ENCODE measurements at places on chromosomes 2 and 18.

DNA sequence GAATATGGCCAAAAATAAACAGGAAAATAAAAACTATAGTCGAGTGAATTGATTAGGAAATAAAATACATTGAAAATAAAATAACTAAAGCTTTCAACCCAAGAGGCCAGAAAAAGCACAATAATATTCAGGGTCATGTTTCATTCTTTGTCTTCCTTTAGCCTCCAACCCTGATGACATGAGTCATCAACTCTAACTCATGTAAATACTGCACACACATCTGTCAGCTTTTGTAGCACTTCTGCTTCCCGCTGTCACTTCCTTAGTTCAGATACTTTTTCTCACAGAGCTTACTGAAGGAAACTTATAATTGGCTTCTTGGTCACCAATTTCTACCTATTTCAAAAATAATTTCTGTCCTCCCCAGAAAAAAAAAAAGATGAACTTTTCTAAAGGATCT is 112.8 kb downstream of the UPP2 start:
- no peak for DNase-seq

DNA sequence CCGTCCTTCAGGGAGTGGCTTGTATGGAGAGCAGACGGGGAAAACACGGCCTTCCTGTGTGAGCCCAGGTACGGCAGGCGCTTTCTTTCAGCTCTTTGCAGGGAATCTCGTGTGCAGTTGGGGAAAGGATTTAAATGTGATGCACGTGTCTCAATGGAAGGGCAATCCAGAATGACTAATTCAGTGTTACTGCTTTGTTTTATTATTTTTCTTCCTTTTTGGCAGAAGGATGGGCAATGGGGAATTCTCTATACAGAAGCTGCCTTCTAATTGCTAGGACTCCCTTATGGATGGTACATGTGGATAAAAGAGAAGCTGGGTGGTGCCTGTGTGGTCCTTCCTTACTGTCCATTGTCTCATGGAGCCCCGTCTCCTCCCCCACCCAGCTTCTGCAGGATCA is 107.4 kb downstream of the WDSUB1 start:
- DNase-seq: no peak

DNA sequence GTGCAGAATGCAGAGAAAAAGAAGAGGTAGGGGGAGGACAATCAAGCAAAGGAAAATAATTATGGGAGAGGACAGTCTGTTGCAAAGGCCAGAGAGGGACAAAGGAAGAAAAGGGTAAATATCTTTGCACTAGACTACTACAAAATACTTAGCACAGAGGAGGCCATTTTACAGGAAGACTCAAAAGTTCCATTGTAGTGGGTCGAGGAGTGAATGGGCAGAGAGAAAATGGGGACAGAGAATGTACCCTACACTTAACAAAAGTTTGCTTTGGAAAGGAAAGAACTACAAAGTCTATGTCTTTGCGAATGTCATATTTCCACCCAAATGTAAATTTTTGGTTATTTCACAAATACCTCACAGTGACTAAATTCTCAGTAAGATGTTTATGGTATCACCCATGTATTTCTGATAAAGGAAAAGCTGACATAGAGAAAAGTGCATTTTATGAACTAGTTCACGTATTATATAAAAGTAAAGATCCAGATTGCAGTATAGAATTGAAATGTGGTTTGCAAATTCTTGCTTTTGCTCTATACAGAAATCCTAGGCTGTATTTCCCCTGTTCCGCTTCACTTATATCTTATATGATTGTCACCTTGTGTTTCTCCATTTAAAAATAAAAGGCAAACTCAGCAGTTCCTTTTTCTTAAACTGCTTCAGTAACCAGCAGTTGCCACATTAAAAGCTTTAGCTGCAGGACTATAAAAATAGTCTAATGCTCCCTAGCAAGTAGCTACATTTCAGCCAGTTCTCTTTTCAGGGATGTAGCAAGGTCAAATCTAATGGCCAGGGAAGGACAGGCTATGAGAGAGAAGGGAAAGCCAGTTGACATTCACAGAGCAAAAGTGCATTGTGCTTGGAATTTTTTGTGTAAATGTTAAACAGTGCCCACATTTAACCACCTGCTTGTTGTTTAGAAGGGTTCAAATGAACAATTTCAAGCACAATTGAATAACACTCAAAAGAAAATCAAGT is 79.7 kb upstream of the CYTIP start:
- DNase-seq: no peak

GRCh38 chr18:44679914-44680272 is 795 bp upstream of the SETBP1 start:
- peak; percentile 57 for DNase-seq

DNA sequence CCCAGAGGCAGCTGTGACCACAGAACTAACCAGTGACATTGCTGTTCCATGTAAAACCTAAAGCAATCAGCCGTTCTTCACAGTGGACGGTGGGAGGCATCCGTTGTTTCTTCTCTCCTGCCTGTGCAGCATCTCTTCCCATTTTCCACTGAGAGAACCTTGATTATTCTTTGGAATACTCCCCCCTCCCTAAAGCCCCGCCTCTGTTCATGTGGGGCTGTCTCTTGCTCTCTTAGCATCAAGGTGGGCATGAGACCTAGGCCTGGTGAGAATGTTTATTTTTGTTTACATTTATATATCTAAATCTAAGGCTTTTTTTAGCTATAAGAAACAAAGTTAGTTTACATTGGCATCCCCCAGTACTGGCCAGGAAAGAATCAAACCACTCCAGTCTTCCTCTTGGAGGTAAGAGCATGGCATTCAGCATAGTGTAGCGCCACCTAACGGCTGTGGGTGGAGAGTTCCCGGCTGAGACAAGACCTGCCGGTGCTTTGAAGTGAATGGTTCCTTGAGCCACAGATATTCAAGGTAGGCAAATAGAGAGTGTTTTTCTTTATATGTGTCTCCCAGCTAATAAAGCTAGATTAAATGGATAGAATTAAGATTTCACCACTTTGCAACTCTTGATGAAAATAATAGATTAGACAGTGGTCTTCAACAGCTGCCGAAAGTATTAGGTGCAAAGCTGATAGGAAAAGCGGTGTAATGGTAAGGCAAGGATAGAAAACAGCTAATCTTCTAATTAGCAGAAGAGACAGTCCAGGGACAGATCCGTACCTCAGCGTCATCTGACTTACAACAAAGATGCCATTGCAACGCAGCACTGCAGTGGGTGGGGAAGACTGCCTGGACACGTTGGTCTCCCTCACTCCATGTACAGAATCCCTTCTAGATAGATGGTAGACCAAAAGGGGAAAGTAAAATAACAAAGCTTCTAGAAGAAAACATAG is 219.6 kb upstream of the RAB12 start:
- peak; percentile 38 for DNase-seq

DNA sequence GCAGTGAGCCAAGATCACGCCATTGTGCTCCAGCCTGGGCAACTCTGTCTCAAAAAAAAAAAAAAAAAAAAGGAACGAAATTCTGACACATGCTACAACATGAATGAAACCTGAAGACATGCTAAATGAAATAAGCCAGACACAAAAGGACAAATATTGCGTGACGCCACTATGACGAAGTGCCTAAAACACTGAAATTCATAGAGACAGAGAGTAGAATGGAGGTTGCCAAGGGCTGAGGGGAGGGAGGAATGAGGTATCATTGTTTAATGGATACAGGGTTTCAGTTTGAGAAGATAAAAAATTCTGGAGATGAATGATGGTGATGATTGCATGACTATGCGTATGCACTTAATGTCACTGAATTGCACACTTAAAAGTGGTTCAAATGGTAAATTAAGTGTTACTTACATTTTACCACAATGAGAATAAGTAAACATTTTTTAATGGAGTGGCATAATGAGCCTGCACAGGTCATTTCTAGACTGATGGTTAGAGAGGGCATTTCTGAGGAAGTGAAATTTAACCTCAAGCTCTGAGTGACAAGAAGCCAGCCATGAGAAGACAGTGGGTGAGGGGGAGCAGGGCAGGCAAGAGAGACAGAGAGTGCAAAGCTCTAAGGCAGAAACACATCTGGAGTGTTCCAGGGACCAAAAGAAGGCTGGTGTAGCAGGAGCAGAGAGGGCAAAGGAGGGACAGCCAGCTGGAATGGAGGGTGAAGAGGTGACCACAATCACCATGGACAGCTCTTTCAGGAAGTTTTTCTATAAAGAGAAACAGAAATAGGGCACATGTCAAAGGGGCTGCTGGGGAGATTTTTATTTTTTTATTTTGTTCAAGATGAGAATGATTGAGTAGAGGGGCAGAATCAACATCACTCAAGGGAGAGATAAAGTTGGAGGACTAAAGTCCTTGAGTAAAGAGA is 20.6 kb upstream of the EXOC6B start:
- DNase-seq: no peak

DNA sequence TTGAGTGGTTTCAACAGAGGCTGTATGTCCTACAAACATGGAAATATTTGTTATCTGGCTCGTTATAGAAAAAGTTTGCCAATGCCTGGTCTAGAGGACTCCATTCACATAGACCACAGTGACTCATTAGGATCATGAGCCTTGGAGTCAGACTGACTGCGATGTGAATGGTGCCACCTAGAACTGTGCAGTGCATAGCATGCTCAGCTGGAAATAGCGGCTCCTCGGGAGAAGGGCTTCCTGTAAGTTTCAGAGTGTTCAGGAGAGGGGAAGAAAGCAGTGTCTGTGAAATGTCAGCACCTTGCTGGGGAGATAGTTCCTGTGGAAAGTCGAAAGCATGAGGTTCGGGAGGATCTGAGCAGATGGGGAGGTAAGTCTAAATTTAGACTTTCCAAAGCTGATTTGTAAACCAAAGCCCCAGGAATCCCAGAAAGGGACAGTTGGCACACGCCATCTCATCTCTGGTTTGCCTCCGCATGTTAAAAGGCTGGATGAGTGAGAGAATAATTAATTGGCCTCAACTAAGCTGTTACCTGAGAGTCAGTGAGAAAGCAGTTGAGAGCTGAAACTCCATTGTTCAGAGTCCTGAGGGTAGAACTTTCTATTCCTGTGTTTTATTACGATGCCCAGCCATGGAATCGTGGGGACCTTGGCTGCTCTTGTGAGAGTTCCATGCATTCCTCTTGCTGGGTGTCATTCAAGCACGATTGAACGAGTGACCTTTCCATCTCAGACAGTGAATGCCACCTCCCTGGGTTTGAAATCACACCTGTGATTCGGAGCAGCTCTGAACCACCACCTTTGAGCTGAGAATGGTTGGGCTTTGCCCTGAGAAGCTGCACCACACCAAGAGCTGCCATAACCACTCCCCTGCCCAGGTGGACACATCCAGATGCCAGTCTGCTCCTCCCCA is 99.5 kb downstream of the MAPK4 start:
- no peak for DNase-seq

DNA sequence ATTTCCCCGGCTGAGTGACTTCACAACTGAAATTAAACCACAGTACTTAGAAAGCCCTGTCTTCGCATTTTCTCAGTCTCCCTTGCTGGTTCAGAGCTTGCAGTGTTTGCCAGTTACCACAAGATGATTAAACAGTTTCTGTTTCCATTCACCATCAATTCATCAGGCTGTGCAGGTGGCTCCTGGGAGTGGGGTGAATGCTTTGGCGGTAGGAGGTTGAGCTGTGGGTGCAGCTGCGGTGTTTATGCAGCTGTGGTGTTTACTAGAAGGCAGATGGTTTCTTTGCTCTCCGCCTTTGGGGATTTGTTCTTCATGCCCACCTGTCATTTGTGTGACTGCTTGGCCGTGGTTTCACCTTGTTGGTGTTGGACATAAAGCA is 16.1 kb downstream of the ACOXL start:
- no peak for DNase-seq
